ENCODE measurements at places on chromosomes 2 and 18.

DNA sequence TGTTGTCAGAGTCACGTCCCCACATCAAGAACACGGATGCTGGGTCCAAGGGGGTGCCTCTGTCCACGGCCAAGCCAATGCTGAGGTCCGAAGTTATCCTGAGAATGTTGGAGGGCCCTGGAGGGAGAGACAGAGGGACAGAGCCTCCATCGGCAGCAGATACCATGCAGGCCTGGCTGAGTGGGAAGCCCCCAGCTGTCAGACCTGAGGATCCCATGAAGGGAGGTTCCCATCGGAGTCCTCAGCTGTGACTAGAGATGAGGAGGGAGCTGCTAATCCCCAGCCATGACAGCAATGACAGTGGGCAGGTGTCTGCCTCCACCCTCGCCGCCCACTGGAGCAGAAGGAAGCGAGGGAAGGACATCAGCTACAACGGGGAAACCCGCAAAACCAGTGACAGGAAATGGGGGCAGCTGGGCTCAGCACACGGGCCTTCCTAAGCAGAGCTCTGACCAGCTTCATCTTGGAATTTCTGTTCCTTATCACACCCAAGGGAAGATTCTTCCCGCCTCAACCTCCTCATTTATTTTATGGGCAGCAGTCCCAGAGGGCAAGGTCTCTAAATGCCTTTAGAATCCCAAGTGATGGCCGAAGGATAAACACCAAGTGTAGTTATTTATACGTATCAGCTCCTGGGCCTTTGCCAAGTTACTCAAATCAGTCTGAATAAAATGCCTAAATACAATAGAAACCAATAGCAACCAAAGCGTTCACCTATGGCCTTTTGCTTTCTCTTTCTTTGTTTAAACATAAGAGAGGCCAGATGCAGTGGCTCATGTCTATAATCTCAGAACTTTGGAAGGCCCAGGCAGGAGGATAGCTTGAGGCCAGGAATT is 32.2 kb downstream of the FAM178B start:
- DNase-seq, result peak; percentile 23

- no peak for DNase-seq
These were observed 61.4 kb downstream of the CYRIA start for GRCh38 chr2:16604236-16604635.

- DNase-seq, result no peak
These were observed 11.0 kb downstream of the EIF5B start for GRCh38 chr2:99348173-99348572.

- no peak for DNase-seq
These were observed 466.0 kb upstream of the TNP1 start for GRCh38 chr2:217325816-217326215.

DNA sequence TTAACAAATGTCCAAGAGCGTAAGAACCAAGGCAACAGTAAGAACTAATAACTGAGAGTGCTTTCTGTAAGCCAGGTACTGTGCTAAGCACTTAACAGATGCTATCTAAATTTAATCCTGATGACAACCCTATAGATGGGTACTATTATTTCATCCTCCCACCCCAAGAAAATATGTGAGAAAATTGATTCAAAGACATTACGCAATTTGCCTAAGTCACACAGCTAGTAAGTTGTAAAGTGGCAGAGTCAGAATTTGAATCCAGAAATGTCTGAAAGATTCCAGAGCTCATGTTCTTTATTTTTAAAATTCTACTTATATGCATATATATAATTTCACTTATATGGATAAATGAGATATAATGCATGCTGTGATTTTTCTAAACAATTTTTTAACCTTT is 10.1 kb downstream of the LDAH start:
- no peak for DNase-seq

DNA sequence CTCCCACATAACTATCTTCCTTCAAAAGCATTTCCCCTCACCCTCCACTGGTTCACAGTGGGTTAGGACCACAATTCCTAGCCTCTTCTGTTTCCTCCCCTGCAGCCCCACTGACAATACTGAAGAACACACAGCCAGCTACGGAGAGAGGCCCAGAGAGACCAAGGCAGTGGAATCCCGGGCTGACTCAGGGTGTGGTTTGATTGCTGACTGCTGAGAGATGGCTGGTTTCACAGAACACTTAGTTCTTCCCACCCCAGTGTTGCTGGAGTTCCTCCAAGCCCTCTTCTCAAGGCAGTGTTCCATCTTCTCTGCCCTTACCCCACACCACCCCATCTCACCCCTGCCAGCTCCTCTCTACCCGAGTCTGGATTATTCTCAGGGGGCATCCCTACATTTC is 43.3 kb upstream of the ZFP36L2 start:
- DNase-seq, result no peak

DNA sequence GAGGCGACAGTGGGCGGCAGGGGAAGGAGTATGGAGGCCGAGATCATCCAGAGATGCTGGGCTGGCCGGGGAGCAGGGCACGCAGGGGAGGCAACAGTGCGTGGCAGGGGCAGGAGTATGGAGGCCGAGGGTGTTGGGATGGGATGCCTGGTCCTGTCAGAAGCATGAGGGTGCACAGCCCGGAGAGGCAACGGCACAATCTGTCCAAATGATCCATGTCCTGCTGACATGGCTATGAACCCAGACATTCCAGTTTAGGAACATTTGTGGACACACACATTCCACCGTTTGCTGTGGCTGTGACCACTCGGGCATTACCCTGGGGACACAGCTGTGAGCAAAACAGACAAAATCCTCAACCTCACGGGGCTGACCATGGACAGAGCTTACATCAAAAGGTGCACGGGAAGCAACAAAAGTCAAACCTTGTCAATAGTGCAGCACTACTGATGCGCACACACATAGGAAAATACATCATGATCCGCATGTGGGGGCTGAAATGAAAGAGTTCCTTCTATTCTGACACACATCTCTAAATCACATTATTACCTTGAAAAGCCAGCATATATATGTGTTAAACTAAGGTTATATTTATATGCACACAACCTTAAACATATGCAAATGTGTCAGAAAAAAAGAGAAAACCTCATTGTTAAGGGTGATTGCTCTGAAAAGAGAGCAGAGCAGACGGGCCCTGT is 144.0 kb upstream of the GPC1 start:
- no peak for DNase-seq

- no peak for DNase-seq
These were observed 95.5 kb upstream of the FZD5 start for GRCh38 chr2:207865210-207865609.

- DNase-seq, result peak; percentile 46
These were observed at the start of gene VAMP8 for GRCh38 chr2:85577386-85578242. Gene VAMP8 (plus strand): TSS chr2:85577586. CDS start chr2:85577647, 61 bp downstream.

DNA sequence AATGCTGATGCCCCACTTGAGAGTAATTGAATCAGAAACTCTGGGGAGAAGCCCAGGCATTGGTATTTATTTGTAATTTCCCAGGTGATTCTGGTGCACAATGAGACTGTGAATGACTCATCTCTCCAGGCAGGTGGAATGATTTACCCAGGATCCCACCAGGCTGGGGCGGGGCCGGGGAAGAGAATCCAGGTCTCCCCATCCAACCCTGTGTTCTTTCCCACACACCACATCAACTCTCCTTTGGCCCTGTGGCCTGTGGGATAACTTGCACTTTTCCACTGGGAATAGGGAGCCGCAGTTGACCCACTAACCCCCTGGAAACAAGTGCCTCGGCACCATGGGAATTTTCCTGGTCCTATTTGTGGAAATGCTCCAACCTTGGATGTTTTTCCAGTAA is 409.8 kb downstream of the ZNF521 start:
- DNase-seq, result no peak

DNA sequence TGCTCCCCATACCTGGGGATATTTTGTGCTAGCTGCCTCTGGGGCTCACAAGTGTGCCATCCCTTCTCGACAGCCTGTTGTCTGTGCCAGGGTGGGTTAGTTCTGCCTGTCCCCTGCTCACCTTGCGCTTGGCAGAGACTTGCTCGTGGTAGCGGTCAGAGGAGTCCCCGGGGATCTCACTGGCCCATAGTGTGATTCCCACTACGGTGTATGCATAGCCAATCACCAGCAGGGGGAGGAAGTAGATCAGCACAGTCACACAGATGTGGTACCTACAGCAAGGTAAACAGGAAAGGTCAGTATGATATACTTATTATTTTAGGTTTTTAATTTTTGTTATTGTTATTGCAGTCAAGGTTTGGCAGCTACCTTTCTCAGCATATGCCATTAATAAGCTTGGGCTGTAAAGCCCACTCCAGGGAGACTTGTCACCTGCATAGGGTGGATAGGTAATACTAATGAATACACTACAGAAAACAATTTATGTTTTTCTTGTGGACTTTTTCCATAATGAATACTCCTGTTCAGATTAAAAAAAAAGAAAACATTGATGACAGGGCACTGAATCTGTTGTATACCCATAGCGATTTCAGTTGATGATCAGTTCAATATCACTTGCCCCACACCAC is 95.2 kb downstream of the POLE4 start:
- no peak for DNase-seq

GRCh38 chr2:3349211-3349693 is 28.4 kb downstream of the EIPR1 start:
- no peak for DNase-seq

GRCh38 chr2:238231251-238231793 is 8.5 kb downstream of the HES6 start:
- DNase-seq, result peak; percentile 73

DNA sequence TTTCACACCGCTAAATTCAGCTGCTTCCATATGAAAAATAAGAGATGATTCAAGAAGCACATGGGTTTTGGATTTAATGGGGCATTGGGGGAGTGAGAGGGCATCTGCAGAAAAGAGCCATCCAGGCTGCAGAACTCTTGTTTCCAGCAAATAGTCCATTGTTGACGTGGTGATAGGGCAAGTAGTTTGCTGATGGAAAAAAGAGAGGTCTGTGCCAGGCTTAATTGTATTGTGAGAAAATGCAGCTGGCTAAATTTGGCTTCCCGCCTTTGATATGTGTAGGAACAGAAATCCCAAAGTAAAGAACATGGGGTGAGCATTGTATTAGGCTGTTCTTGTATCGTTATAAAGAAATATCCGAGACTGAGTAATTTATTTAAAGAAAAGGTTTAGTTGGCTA is 199.5 kb downstream of the SETBP1 start:
- DNase-seq, result no peak

GRCh38 chr2:224944707-224945547 is 97.3 kb downstream of the DOCK10 start:
- no peak for DNase-seq

- no peak for DNase-seq
These were observed 47.0 kb upstream of the SEMA4C start for GRCh38 chr2:96916646-96917543.

DNA sequence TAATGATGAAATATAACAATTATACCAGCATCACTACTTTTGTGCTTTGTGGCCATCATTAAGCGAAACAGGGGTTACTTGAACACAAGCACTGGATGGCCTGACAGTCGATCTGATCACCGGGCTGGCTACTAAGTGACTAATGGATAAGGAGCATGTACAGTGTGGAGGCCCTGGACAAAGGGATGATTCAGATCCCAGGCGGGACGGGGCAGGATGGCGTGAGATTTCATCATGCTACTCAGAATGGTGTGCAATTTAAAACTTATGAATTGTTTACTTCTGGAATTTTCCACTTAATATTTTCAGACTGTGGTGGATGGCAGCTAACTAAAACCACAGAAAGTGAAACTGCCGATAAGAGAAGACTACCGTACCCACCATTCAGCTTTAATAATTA is 7.0 kb upstream of the CLIP4 start:
- no peak for DNase-seq

DNA sequence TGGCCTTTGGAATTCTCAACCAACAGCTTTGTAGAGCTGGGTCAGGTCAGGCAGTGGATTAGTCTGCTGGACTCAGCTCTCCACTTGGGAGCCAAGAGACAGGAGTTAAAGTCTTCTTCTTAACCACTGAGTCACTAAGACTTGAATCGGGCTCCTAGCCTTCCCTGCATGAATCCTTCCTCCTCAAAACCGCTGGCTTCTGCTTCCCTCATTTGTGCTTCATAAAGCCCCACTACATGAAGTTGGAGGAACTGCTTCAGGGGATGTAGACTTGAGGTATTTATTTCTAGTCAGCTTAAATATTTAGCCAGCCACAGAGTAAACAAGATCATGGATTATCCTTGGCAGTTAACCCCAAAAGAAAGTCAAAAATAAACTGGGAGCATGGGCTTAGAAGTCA is 536.3 kb upstream of the TNP1 start:
- DNase-seq, result no peak

GRCh38 chr2:20217041-20217970 is 7.6 kb downstream of the SDC1 start:
- DNase-seq, result no peak

GRCh38 chr2:109395494-109396201 is 218.1 kb downstream of the SEPTIN10 start:
- DNase-seq, result no peak

DNA sequence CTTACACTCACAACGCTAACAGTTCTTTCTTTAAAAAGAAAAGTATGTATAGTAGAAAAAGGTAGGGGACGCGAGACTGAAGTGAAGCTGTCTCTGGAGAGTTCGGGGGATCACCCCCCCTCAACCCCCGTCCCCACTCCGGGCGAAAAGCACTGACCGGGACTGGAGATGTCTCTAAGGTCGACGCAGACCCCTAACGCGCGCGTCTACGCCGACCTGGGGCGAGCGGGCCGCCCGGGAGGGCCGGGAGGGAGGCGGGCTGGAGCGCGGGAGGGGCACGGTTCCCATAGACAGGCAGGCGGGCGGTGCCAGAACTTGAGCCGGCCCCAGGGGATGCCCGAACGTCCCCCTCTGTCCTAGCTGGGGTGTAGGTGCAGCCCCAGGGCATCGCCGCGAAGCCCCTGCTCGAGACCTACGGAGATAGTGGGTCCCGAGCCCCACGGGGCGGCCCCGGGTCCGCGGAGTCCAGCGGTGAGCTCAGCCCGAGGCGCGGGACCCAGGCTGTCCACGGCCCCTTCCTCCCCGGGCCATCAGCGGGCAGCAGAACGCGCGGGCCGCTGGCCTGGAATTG is 82.2 kb downstream of the CHRNA1 start:
- peak; percentile 25 for DNase-seq

DNA sequence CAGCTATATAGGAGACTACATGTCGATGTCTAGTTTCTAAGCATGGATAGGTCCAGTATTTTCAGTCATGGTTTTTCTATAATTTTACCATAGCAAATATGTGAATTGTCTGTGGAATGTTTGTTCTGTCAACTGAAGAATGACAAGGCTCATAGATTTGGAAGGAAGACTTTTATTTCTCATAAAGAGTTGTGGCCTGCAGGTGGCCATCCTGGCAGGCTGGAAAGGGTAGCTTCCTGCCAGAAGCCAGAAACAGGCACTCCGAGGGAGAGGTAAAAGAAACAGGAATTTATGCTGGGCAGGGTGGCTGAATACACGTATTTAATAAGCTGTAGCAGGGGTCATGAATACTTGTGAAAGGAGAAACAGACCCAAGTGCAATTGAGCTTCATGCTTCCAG is 182.1 kb downstream of the PARD3B start:
- no peak for DNase-seq

DNA sequence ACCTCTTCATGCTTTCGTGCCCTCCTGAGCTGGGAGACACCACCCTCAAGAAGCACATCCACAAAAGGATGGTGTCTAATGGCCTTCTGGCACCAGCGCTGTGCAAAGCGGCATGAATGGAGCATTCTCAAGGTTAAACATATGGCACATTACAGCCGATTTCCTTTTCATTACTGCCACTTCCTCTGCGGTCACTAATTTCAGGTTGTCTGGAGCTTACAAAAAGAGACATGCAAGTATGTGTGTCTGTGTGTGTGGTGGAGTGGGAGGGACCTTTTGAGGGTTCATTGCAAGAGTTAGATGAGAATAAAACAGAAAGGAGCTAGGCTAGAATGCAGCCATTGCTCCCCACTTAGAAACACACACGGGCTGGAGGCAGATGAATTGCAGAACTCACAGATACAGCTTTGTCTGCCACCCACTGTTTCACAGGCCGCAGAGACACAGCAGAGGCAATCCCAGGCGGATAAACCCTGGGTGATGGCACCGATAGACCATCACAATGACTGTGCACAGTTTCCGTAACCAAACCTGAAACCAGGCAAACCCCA is 76.0 kb downstream of the TGIF1 start:
- DNase-seq, result peak; percentile 44

Measured in T-helper 2 cell treated with Interferon-gamma antibody and Interleukin-4, amounts not matched to agents 5 μg/mL and 100 μg/mL, for 36 hours (primary cell).